ENCODE measurements at places on chromosomes 7 and 10. TPM values are rescaled to one million over a fixed set of nuclear protein-coding genes. Genes with fewer than 3 reads are reported as not detected.

GRCh38 chr7:138645284-138645683 is 55.9 kb downstream of the SVOPL start:
- H3K4me1 ChIP-seq, result no peaks in the 10 kb centered on the region
- no peak for DNase-seq
- H3K36me3 ChIP-seq, result no peaks in the 10 kb centered on the region
- no peaks in the 10 kb centered on the region for H3K27me3 ChIP-seq
- no peak overlapping the region for H3K4me3 ChIP-seq
- H3K27ac ChIP-seq, result no peak overlapping the region

GRCh38 chr10:69498711-69499471 is 47.6 kb downstream of the TSPAN15 start:
- H3K36me3 ChIP-seq, result no peaks in the 10 kb centered on the region
- no peak for DNase-seq
- H3K4me3 ChIP-seq, result no peak overlapping the region
- H3K27me3 ChIP-seq, result no peaks in the 10 kb centered on the region
- no peaks in the 10 kb centered on the region for H3K4me1 ChIP-seq
- no peak overlapping the region for H3K27ac ChIP-seq

The MAP3K8 gene
- 17.9 TPM for total RNA-seq

DNA sequence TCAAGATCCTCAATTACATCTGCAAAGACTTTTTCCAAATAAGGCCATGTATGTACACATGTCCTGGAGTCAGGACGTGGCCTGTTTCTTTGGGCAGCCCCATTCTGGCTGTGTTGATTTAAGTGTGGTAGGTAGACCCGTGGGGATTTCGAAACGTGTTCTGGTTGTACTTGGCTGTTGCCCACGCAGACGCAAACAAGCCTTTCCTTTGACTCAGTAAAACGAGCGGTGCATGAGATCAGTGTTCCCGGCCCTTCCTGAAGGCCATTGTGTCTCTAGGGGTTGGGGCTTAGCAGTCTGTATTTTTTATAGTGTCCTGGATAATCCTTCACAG is 64.8 kb upstream of the DNAJB6 start:
- H3K4me3 ChIP-seq, result no peak overlapping the region
- no peaks in the 10 kb centered on the region for H3K27me3 ChIP-seq
- 0 out of 2 replicates have a peak, but pooled peaks cover 5% of the 10 kb centered on the region for H3K4me1 ChIP-seq
- no peak overlapping the region for H3K27ac ChIP-seq
- DNase-seq, result no peak
- H3K36me3 ChIP-seq, result peaks cover 7% of the 10 kb centered on the region

DNA sequence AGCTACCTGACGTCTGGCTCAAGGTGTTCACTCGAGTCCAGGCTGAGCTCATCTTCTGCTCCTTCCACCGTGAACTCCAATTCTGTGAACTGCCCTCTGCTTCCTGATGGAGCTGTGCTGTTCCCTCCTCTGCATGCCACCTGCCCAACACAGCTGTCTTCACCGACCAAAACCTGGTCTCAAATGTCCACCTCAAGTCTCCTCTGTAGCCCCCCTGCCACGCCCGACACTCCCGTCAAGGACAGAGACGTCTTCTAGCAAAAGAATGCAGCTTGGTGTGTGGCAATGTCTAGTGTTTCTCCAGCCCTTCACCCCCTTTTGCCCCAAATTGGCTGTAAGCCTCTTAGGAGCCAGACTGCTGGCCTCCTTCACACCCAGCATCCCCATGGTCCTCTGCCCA is 305.1 kb downstream of the DNAJB6 start:
- no peaks in the 10 kb centered on the region for H3K4me1 ChIP-seq
- no peaks in the 10 kb centered on the region for H3K36me3 ChIP-seq
- H3K27ac ChIP-seq, result no peak overlapping the region
- H3K27me3 ChIP-seq, result no peaks in the 10 kb centered on the region
- no peak for DNase-seq

GRCh38 chr10:98318861-98319260 is 50.9 kb upstream of the LOXL4 start:
- no peaks in the 10 kb centered on the region for H3K27me3 ChIP-seq
- H3K27ac ChIP-seq, result no peak overlapping the region

DNA sequence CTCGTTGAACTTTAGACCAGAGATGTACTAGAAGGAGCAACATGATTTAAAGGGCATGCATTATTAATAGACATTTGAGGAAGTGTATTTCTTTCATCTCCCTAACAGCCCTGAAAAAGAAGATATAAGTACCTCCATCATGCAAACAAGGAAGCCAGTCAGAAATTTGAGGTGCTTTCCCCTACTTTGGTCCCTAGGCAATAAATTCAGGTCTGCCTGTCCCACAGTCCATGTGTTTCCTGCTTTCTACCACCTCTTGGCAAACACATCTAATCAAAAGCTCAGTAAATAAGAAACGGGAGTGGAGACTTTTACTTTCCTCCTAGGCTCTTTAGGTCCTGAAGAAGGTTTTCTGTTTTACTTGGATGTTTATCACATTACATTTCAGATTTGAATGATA is 5.2 kb upstream of the SEMA3C start:
- H3K4me3 ChIP-seq, result no peak overlapping the region

DNA sequence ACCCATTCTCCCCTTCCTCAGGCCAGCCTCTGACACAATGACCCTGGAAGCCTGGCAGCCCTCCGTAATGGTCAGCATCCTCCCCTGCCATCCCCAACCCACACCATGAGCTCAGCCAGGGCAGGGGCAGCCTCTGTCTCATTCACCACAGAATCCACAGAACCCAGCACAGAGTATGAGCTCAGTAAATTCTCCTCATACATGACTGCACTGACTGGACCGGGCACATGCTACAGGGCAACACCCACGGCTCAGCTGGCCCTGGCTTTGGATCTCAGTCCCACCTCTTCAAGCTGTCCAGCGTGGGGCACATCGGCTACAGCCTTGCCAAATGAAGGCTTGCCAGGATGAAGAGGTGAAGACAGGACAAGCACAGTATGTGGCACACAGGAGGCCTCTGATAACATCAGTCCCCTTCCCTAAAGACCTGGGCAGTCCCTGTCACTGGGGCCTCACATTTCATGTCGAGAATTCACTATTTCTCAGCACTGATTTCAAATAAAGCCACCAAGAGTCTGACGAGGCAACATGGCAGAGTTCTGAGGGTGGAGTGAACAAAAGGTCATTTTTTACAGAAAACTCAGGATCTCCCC is 7.9 kb downstream of the GPRIN2 start:
- no peak overlapping the region for H3K4me3 ChIP-seq
- DNase-seq, result peak; percentile 42
- H3K4me1 ChIP-seq, result peaks cover 40% of the 10 kb centered on the region
- no peaks in the 10 kb centered on the region for H3K27me3 ChIP-seq
- no peaks in the 10 kb centered on the region for H3K36me3 ChIP-seq
- no peak overlapping the region for H3K27ac ChIP-seq

GRCh38 chr7:1696671-1697498 is 26.8 kb downstream of the ELFN1 start:
- DNase-seq, result peak; percentile 27
- H3K4me1 ChIP-seq, result no peaks in the 10 kb centered on the region
- H3K27ac ChIP-seq, result no peak overlapping the region
- no peaks in the 10 kb centered on the region for H3K27me3 ChIP-seq

- H3K36me3 ChIP-seq, result no peaks in the 10 kb centered on the region
- no peaks in the 10 kb centered on the region for H3K4me1 ChIP-seq
- no peak overlapping the region for H3K27ac ChIP-seq
- no peaks in the 10 kb centered on the region for H3K27me3 ChIP-seq
These were observed 156.3 kb upstream of the SEMA3C start for GRCh38 chr7:81075150-81075549.

GRCh38 chr10:125089469-125089868 is 70.9 kb downstream of the CTBP2 start:
- no peak overlapping the region for H3K27ac ChIP-seq
- no peaks in the 10 kb centered on the region for H3K36me3 ChIP-seq
- no peaks in the 10 kb centered on the region for H3K27me3 ChIP-seq
- H3K4me1 ChIP-seq, result no peaks in the 10 kb centered on the region
- H3K4me3 ChIP-seq, result no peak overlapping the region

DNA sequence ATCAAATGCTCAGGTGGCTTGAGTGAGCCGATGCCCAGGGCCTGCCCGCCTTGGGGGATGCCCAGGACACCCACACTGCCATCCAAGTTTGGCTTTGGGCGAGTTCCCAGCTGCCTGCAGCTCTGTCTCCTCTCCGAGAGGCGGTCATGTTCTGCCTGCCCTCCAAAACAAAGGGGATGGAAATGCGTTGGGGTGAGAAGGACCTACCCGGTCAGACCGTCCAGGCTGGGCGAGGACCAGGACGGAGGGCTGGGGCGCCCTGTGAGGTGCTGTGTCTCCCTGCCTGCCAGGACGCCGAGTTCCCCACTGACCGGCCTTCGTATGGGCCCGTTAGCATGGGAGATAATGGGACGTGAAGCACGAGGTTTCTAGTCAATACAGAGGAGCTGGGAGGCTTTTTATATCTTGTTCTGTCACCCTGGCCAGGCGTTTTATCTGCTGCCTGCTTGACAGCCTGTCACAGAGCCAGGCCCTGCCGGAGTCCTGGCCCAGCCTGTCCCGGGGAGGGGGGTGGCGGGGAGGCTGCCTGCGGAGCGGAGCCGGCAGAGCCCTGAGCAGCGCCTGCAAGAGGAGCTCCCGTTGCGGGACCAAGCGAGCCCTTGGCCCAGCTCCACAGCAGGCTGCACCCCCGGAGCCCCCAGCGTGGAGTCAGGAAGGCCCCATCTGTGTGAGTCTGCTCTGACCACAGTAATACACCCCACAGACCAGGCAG is 22.0 kb upstream of the ELFN1 start:
- H3K36me3 ChIP-seq, result no peaks in the 10 kb centered on the region
- DNase-seq, result no peak
- H3K27me3 ChIP-seq, result no peaks in the 10 kb centered on the region
- H3K4me3 ChIP-seq, result no peak overlapping the region
- H3K4me1 ChIP-seq, result no peaks in the 10 kb centered on the region
- no peak overlapping the region for H3K27ac ChIP-seq

The AKR1C3 gene
- total RNA-seq, result 96.8 TPM

The ANKMY2 gene
- 34.5 TPM for total RNA-seq

- no peak overlapping the region for H3K4me3 ChIP-seq
- DNase-seq, result no peak
- H3K27ac ChIP-seq, result no peak overlapping the region
- H3K4me1 ChIP-seq, result no peaks in the 10 kb centered on the region
- H3K36me3 ChIP-seq, result no peaks in the 10 kb centered on the region
These were observed 56.3 kb downstream of the POU6F2 start for GRCh38 chr7:39033885-39034624.

- H3K27me3 ChIP-seq, result no peaks in the 10 kb centered on the region
- DNase-seq, result no peak
- H3K27ac ChIP-seq, result peak overlapping the region; percentile 91
- H3K36me3 ChIP-seq, result peaks cover 4% of the 10 kb centered on the region
- H3K4me3 ChIP-seq, result peak overlapping the region; percentile 99
These were observed 767 bp downstream of the EIF4EBP2 start for GRCh38 chr10:70404787-70405036.

The CNNM2 gene
- total RNA-seq, result 14.1 TPM

The ATOH7 gene
- total RNA-seq, result 0.54 TPM

GRCh38 chr7:115679976-115680375 is 350.6 kb downstream of the TFEC start:
- DNase-seq, result peak; percentile 55
- no peak overlapping the region for H3K27ac ChIP-seq
- H3K27me3 ChIP-seq, result no peaks in the 10 kb centered on the region
- no peaks in the 10 kb centered on the region for H3K4me1 ChIP-seq
- H3K36me3 ChIP-seq, result no peaks in the 10 kb centered on the region

DNA sequence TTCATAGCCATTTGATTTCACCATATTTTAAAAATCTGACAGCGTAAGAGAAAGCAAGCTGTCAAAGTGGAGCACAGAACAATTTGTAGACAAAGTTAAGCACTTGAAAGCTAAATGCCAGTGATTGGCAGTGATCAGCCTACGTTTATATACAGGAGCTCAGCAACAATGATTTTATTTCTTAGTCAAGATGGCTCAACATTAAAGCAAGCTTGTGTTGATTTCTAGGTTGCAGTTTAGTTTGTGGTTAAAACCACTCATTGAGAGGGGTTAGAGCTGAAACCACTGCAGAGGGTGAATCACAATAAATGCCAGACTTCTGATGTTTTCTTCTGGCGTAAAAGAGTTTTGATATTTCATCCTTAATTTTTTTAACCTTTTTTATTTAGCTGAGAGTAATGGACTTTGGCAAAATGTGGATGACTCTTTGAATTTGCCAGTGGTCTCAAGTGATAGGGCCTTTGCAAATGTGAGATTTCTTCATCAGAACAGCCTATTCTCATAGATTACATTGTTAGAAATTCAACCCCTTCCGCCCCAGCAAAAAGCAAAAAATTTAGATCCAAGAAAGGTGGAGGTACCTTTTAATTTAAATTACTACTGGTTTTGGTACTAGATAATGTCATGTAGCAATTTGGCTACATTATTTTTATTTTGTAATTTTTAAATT is 73.8 kb downstream of the SHOC2 start:
- no peak overlapping the region for H3K27ac ChIP-seq
- no peaks in the 10 kb centered on the region for H3K36me3 ChIP-seq
- no peaks in the 10 kb centered on the region for H3K4me1 ChIP-seq

The TLX1 gene
- 2.3 TPM for total RNA-seq

DNA sequence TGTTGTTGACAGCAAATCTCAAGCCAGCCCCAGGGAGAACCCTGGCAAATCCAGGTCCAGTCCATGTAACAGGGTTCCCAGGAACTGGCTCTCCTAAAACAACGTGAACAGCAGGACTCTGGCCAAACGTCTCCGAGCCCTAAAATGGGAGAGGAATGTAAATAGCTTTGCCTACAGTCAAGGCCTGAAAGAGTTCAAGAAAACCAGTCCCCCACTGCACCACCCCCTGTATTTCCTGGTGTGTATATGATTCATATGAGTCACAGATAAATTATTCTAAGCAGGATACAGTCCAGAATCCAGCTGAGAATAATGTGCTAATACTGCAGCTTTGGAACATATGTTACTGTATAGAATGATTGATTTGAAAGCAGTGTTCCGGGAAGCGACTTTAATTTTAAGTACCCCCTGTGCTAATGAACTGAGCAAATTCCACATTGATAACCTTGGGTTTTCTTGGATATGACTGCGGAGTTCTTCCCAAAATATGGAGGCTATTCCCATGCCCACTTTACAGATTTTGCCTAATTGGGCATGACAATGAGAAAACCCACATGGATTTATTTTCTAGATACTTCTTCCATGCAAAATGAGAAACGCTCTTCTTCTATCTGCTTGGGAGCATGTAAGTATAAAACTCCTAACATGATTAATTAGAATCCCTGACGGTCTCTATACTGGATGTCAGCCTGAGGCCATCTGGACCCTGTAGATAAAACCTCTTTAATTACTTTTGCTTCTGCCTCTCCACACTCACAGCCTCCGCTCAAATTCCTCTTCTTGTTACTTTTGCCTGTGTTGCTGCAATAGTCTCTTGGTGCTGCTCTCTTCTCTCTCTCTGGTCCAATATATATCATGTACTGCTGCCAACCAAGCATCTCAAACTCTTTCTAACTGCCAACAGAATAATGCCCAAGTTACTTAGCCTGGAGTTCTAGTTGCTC is 50.2 kb downstream of the LAMB4 start:
- H3K4me1 ChIP-seq, result peaks cover 14% of the 10 kb centered on the region
- DNase-seq, result no peak
- H3K36me3 ChIP-seq, result no peaks in the 10 kb centered on the region
- no peak overlapping the region for H3K27ac ChIP-seq
- H3K4me3 ChIP-seq, result no peak overlapping the region

The TMEM236 gene
- total RNA-seq, result 0.64 TPM

DNA sequence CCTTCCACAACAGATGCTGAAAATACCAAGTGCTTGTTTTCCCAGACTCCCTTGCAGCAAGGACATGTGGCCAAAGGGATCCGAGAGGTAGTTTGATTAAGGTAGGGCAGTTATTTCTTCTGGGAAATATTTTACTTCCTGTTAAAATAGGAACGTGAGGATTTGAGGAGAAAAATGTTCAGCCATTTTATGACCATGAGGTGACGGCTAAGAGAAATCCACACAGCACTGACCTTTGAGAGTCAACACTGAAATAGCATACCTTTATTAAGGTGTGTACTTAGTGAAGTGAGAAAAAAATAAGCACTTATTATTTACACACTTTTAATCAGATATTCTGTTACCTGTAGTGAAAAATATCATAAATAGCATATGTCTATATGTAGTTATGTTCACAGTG is 133.9 kb downstream of the PPP1R3A start:
- H3K4me1 ChIP-seq, result peaks cover 3% of the 10 kb centered on the region
- no peak overlapping the region for H3K4me3 ChIP-seq
- H3K27me3 ChIP-seq, result no peaks in the 10 kb centered on the region

Data from Caco-2 (cell line).